ENCODE measurements at places on chromosomes 7 and 10.
A peak's percentile ranks its signal among the peaks of the same experiment; 100 is the strongest.

GRCh38 chr7:47290466-47290865, 291.4 kb downstream of the TNS3 start:
- DNase-seq = no peak

- DNase-seq = no peak
Measured at GRCh38 chr10:128879030-128879429, 588.0 kb upstream of the MGMT start.

DNA sequence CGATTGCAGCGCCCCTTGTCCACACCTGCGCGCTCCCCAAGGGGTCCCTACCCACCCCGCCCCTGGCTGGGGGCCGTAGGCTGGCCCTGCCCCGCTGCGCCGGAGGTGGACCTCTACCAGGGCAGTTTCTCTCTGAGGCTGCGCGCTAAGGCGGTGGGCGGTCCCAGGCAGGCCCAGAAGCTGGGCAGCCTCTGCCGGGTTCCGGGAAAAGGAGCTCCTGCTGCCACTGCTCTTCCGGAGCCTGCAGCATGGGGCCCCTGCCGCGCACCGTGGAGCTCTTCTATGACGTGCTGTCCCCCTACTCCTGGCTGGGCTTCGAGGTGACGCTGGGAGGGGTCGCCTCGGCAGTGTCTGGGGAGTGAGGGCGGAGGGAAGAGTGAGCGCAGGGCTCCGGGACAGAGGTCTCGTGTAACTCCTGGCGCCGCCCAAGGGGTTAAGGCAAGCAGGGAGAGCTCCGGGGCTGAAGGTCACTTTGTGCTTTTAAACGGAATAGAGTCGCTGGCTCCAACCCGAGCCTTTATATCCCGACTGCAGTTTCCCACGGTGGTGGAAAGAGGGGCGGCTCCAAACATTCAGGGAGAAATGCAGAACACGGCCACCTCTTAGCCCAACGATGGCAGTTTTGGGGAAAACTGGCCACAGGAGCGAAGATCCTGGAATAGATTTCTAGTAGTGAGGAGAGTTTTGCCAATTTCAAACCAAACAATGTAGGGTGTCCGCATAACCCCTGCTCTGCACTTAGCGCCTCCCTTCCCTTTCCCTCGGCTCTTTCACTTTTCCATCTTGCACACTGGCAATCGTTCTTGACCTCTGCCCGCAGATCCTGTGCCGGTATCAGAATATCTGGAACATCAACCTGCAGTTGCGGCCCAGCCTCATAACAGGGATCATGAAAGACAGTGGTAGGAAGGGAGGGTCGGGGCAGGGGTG, at the start of gene GSTK1:
GSTK1 (plus strand) TSS at position 176 of the 930 bp plus-strand sequence; CDS start at position 249, 73 bp downstream.
- peak; percentile 86 for DNase-seq

DNA sequence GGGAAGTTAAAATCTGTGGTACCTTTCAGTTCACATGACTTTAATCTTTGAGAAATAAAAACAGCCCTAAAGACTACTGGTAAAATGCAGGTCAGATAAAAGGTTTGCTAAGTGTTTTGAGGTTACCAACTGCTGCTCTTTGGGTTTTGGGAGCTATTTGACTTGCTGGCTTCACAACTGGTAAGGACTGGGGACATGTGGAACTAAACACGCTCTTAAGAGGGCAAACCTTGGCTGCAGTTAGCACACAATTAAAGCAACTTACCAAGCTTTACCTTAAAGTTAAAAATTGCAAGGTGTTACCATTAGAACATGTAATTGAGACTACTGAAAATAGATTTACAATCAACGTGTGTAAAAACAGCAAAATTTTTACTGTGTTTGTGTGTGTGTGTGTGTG, 220.2 kb downstream of the PHF14 start:
- no peak for DNase-seq

GRCh38 chr7:11830582-11831155, 1.3 kb downstream of the THSD7A start:
- no peak for DNase-seq

DNA sequence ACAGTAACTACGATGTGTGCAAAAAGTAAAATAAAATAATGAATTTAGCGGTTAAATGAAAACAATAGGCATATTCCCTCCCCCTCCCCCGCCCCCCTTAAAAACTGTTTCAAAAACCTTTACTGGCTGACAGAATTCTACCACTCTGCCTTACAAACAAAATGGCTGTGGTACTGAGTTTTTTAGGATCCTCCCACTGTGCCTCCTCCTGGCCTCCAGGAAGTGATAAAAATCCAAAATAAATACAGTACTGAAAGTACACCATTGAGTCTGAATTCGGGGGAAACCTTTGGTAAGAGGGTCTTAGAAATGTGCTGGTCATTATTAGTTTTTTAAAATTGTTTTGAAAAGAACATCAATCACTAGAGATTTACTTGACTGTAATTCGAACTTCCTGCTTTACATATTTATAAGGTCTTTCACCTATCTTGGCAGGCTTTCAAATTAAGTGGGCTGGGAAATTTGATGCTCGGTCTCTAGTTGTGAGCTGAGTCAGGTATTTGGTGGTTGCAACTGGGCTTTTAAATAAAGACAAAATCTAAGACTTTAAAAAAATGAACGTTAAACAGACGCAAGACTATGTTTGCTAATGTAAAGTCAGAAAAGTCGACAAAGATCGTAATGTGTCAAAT, 32.5 kb upstream of the EPC1 start:
- peak; percentile 64 for DNase-seq

DNA sequence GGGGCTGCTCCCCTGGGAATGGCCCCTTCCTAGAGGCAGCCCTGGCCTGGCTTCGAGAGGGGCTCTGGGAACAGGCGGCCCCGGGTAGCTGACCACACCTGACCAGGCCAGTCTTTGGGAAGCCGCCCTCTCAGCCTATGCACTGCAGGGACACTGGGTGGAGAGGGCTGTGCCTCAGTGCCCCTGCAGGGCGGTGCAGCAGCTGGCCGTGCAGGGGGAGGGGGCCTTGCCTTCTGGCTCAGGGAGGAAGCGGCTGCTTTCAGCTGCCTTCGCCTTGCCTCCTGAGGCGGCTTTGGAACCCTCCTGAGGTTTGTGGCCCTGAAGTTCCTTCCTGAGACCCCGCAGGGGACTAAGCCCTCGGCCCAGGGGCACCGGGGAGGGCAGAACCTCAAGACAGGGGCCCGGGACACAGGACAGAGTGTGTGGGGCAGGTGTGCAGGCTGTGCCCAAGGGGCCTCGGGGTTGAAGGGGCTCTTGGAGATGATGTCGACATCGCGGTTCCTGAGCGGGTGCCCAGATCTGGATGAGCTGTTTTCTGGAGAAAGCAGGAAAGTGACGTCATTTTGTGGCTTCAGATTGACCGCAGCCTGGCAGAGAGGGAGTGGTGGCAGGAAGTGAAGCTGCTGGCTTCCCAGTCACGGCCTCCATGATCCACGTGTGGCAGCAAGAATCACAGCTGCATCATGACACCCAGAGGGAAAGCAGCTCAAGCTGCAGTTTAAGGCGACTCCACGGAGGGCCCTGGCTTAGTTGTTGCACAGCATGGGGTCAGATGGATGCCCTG, 17.7 kb downstream of the ADAM8 start:
- peak; percentile 75 for DNase-seq

GRCh38 chr10:94065362-94065761, 71.6 kb downstream of the PLCE1 start:
- DNase-seq = no peak

- no peak for DNase-seq
Measured at GRCh38 chr7:30697719-30698460, 15.6 kb upstream of the CRHR2 start.

GRCh38 chr7:127865466-127865865, 165.8 kb downstream of the LRRC4 start:
- no peak for DNase-seq

DNA sequence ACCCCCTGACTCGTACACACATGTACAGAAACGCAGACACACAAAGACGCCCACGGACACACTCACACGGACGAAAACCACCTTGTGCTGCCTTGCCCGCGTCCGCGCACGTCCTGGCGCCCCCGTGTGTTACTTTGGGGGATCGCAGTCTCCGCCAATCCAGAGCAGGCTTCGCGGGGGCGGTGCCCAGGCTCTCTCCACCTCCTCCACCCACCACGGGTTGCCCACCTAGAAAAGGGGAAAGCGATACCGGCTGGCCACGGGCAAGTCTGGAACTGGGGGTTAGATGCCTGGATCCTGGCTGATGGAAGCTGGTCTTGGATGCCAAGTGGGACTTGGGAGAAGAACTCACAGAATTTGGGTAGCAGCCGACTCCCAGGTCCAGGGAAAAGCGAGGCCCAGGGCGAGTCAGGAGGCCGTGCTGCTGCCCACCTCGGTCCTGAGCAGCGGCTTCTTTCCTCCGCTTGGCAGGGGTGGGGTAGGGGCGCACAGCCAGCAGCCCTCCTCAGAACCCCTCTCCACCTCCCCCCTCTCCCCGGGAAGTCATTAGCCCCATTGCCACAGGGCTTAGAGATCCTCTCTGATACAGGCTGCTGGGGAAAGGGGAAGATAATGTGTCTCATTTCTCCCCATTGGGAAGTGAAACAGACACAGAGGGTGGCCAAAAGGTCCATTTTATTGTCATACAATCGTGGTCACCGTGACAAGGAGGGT, 4.6 kb upstream of the VGF start:
- DNase-seq = peak; percentile 74

DNA sequence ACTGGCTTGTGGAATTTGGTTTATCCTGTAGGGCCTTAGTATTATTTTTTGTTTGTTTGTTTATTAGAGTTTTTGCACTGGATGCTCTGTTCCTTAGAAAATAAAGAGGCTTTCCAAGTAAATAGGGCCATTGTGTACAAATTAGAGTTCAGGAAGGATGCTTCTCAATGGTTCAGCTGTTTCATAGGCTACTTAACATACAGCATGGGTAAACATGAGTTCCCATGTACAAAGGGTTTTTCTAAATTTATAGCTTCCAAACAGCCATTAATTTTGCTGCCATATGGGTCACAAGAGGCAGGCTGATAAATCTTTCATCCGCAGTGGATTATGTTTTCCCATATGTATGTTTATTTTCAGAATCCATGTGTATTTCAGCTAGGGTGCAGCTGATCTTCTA, 121.6 kb upstream of the WDR11 start:
- DNase-seq = no peak

- no peak for DNase-seq
Measured at GRCh38 chr7:75967487-75967997, 26.9 kb downstream of the TMEM120A start.

DNA sequence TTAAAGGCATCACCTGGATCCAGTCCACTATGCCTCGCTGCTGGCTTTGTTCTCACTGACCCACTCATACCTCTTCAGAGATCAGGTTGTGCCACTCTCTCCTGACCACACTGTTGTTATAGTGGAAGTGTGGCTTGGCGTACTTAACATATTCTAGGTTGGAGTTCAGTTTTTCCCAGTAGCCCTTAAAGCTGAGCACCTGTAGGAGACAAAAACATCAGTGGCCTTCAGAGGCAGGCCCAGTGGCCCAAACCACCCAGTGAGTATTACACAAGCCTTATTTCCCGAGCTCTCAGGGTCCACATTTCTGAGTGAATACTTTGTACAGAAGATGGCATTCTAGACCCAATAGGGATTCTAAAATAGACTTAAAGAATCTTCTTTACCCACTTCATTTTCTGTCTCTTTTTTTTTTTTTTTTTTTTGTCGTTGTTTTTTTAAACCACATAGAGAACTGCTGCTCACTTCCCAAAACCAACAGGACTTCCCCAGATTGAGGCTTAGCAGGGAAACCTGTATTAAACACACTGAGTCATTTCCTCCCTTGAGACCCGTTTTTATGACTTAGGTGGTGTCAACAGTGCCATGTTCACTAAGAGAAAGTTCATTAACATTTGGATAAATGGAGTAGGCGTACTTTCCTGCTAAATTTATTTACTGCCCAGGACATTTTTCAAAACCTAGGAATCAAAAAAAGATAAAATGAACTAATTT, 85.8 kb downstream of the GSAP start:
- DNase-seq = no peak

DNA sequence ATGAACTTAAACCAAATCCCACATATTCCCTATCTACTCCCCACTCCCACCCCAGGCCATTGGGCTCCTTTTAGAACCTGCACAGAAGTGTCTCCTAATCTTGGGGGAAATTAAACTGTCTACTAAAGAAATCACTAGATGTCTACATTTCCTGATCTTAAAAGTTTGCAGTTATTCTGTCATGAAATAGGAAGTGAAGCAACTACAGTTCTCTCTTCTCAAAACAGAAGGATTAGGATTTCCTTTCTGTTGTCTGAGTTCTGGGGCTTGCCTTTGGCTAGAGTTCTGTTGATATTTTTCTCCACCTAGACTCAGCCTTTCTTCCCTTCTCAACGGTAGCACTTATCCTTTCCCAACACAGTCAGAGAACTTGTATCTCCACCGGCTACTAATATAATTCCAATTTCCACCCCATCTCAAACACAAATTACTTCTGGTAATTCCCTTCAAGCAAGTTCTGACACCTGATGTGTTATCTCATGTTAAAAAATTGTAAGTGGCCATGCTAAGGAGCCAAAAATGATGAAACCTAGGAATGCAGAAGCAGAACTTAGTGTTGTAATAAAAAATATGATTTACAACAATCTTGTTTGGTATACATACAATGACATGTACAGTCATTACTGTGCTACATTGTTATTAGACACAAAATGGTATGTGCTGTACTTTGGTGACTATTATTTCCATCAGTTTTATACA, 12.1 kb downstream of the OR9A4 start:
- no peak for DNase-seq

GRCh38 chr10:29688230-29688661, 53.5 kb upstream of the SVIL start:
- no peak for DNase-seq

DNA sequence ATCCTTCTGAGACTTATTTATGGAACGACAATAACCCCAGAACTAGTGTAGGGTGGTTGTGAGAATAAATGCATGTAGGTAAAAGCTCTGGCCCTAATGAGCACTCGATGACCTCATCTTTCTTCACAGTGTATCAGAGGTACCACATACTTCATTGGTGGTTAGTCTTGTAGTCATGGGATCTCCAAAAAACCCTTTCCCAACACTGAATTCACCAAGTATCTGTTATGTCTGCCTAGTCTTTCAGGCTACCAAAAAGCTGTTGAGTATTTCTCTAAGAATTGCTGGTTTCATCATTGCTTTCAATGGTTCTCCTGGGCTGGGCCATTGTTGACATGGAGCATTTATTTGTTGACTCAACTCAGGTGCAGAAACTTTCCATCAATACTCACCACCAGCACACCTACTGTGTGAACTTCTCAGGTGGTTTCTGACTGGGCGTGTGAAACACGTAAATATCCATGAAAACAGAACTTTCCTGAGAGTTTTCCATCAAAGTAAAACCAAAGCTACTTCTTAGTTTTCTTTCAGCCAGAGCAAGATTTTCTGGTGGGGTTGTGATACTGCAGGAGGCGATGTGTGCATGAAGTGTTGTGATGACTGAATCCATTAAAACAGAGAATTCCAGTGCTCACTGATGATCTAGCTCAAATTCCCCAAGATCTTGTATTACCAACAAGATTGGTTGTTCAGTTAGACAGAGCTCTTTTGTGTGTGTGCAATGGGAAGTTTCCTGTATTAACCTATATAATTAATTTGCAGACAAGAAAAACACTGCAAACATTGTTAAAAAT, 51.4 kb upstream of the SLC35B4 start:
- no peak for DNase-seq

DNA sequence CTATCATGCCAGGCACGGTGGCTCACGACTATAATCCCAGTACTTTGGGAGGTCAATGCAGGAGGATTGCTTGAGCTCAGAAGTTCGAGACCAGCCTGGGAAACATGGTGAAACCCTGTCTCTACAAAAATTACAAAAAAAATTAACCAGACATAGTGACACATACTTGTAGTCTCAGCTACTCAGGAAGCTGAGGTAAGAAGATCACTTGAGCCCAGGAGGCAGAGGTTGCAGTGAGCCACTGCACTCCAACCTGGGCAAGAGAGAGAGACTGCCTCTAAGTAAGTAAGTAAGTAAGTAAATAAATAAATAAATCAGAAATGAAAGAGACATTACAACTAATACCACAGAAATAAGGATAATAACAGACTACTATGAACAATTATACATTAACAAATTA, 36.2 kb downstream of the PDLIM1 start:
- no peak for DNase-seq

Data from CD4-positive, alpha-beta memory T cell (primary cell).